ENCODE measurements at places on chromosomes 13 and 19.

DNA sequence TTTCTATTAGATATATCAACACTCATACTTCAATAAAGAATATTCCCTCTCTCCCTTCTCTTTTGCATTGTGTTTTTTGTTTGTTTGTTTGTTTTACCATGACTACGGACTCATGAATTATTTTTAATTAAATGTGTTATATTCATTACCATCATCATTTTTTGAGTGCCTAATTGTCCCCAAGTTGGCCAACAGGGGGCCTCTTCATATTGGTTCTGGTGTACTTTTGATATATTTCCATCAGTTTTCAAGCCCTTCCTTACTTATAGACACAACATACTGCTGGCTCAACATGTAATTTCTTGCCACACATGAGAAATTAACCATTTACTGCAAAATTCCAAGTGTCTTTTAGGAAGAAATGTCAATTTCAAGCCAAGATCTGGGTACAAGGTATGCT lies 54.5 kb upstream of the GPC6 start:
- DNase-seq = no peak

GRCh38 chr19:29662604-29663404 lies 2.5 kb upstream of the PLEKHF1 start:
- DNase-seq = peak; percentile 79

DNA sequence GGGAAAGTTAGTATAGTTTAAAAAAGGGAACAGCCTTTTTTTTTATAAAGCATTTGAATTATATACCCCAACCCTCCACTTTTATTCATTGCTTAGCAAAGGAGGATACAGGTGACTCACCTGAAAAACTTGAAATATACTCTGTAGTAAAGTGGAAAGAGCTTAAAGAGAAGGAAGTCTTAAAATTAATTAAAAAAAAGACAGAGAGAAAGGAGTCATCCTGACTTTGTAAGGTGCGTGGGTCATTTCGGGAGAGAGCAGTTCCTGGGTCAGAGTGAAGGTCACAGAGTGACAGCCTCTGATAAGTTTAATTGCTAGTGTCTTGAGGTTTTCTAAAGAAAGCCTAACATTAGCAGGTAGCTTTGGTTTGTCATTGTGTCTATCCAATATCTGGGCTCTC lies 310.3 kb downstream of the KLF5 start:
- no peak for DNase-seq

DNA sequence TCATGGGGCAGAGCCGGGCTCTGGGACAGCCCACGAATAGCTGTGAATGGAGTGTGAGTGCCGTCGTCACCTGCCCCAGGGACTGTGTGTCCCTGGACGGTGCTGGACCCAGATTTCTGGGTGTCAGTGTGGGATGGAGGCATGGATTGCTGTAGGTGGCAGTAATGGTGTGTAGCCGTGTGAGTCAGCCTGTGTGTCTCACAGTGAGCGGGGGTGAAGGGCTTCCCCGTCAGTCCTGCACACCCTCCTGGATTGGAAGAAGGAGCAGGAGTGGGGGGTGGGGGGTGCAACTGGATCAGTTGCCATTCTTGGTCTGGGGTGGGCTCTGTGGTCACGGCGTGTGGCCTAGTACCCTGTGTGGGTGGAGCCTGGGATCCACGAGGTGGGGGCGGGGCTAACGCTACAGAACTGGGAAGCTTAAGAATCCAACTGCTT lies 6.5 kb upstream of the LTBP4 start:
- no peak for DNase-seq

DNA sequence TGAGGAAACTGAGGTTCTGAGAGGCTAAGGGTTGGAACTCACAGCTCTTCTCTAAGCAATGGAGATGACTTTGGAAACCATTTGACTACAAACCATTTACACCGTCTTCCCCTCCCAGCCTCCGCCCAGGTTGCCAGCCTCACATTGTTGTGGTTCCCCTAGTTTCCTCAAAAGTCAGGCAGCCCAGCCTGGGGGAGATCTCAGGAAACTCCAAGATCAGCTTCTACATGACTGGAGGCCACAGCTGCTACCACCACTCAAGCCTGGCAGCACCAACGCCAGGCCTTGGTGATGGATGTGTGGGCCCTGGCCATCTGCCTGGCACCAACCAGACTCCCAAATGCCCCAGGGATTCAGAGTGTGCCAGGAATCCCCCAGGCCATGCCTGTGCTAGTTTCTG lies 207.9 kb downstream of the TSHZ3 start:
- DNase-seq = no peak

- peak; percentile 83 for DNase-seq
Observed at GRCh38 chr19:38769635-38770211, 3.6 kb downstream of the LGALS7 start.

- no peak for DNase-seq
Observed at GRCh38 chr13:97072297-97072696, 78.0 kb upstream of the OXGR1 start.

GRCh38 chr13:112933649-112934048 lies 35.4 kb upstream of the MCF2L start:
- no peak for DNase-seq

GRCh38 chr13:103487841-103488240 lies 421.6 kb upstream of the SLC10A2 start:
- DNase-seq = no peak

- no peak for DNase-seq
Observed at GRCh38 chr19:24081056-24081455, 5.9 kb upstream of the ZNF254 start.

- DNase-seq = no peak
Observed at GRCh38 chr19:3699741-3700241, 477 bp downstream of the PIP5K1C start.

GRCh38 chr13:40433577-40433976 lies 232.9 kb downstream of the FOXO1 start:
- DNase-seq = no peak

GRCh38 chr13:36736119-36736726 lies 62.4 kb downstream of the SERTM1 start:
- DNase-seq = peak; percentile 43

DNA sequence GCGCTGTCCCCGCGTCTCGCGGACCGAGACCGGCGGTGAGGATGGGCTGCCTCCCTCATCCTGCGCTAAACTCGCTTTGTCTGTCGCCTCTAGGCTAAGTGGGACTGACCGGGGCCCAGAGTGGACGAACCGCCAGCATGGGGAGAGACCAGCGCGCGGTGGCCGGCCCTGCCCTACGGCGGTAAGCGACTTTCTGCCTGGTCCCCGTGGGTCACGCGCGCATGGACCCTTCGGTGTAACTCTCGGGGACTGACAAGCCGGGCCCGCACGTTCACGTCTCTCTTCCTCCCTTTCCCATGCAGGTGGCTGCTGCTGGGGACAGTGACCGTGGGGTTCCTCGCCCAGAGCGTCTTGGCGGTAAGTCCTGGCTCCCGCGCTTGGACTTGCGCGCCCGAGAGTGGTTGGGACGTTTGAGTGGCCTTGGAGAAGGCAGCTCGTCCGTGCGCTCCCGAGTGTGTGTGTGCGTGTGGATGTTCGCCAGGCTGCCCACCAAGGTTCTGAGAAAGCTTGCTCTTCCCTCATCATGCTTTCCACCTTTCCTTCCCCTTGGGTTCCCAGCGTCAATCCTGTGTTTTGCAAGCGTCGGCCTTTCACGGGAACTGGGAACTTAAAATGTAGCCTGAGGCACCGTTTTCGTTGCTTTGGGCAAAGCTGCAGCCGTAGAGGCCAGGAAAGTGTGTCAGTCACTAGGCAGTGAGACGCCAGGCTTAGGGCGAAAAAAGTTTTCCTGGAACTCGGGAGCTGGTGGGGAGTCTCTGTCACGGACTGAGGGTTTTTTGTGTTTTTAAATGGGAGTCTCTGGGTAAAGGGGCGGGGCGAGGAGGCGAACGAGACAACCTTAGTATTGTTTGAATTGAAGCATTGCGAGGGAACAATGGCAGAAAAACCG lies 927 bp downstream of the COL4A2 start:
- DNase-seq = no peak

GRCh38 chr19:52880895-52881389 lies 16.5 kb downstream of the ZNF320 start:
- no peak for DNase-seq

DNA sequence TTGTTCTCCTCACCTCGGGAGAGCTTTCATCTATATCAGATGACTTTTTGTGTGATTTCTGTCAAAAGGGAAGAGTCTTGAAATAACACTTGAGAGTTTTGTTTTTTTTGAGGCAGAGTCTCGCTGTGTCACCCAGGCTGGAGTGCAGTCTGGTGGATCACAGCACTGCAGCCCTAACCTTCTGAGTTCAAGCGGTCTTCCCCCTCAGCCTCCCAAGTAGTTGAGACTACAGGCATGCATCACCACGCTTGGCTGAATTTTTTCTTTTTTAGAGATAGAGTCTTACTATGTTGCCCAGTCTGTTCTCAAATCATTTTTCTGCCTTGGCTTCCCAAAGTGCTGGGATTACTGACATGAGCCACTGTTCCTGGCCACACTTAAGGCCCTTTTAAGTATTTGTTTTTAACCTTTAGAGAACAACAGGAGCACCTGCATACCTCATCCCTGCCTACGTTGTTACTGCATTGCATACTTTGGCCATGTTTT lies 11.4 kb downstream of the NDFIP2 start:
- DNase-seq = no peak

Measured in adrenal gland (tissue), 19 donors.